ENCODE measurements at places on chromosomes 4 and X.

DNA sequence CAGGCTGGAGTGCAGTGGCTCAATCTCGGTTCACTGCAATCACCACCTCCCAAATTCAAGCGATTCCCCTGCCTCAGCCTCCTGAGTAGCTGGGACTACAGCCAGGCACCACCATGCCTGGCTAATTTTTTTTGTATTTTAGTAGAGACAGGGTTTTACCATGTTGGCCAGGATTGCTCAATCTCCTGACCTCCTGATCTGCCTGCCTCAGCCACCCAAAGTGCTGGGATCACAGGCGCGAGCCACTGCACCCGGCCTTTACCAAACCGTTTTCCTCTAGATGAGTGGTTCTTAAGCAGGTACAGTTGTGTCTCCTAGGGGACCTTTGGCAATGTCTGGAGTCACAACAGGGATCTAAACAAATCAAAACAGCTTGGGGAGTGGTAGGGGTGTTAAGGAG lies 11.6 kb downstream of the AMELX start:
- no peak for DNase-seq

GRCh38 chrX:144715337-144715736 lies 532.0 kb upstream of the SPANXN1 start:
- no peak for DNase-seq

DNA sequence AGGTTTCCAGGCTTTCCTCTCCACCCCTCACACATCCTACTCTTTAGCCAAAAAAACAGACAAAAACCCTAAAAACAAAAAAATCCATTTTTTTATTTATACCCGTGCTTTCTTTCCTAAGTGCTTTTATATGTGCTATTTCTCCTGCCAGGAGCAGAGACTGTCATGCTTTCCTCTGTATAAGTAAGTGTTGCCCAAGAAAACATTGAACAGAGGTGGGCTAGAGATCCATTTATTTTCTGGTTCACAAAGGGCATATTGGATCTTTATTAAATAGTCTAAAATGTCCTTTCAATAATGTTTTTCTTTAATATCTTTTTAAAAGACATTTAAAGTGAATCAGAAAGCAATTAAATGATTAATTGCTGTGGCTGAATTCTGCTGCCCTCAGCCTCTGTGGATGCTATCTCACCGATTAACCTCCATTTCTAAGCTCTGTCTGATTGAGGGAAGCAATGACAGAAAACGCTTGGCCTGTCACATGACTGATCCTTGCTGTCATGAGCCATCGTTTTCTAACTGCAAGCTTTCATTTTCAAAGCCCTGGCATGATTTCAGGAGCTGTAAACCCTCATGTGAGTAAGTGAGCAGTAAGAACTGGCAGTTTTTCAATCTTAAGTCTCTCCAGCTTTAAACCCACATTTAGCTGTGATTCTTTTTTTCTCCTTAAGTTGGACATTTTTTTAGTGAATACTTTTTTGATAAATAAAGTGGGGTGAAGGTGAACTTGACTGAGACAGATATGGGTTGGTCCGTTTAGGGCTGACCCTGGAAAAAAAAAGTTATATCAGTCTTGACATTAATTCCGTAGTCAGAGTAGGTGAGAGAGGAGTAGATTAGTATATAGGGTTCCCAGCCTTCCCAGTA lies 180.7 kb upstream of the PGRMC2 start:
- no peak for DNase-seq

DNA sequence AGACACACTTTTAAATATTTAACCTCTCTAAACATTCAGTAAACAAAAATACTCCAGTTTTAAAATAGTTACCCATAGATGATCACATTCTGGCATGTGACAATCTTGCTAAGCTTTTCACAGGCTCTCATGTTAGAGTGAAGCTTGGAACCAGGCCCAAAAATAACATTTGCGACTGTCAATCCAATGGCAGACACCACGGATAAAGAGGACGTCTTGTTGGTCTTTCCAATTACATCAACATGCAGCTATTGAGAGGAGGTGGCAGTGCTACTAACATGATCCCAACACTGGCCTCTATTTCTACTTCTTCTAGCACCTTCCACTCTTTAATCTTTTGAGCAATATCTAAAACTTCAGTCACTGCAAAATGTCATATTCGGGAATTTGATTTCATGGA lies 970.8 kb upstream of the TENM3 start:
- DNase-seq: no peak

- DNase-seq: no peak
Observed at GRCh38 chrX:20361890-20362262, 95.2 kb upstream of the RPS6KA3 start.

DNA sequence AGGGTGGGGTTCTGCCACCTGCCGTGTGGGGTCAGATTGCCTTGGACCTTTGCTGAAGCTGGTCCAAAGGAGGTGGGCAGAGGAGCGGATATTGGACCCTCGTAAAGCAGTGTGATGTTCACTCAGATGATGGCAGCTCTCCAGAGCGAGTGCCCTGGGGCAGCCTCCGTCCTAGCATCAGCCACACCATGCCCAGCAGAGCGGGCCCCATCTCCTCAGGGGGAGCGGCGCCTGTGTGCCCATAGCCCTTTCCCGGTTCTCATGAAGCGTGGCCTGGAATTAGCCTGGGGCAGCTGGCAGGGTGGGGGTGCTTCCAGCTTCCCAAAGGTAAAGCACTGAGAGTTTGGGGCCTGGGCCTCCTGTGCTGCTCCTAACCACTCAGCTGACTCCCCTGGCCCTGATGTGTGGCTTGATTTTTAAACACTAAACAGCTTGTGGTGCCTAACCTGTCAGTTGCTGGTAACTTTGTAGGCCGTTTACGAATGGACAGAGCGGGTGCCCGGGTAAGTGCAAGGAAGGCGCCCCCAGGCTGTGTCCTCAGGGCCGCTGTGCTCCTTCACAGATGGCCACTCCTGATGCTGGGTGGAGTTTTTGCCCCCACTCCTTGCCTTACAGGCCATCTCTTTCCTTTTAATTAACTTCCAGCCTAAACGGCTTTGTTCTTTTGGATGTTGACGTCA lies 36.0 kb downstream of the NOP14 start:
- DNase-seq: no peak

DNA sequence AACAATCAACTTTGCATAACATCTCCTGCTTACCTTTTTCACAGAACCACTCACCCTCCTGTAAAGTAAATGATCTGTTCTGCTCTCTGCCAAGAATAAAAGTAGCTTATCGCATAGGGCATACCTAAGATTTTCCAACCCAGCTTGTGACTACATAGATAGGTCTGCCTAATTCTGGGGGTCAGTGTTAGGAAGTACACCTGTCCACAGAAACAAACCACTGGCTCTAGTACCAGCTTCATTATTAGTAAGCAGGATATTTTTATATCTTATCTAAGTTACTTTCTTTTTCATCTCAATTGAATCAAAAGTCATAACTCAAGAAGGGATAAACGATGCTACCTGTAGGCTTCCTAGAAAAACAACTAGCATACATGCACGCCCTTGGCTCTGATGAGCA lies 23.8 kb downstream of the CXCL1 start:
- no peak for DNase-seq

GRCh38 chrX:15242899-15243555 lies 26.9 kb downstream of the ASB9 start:
- DNase-seq: no peak

DNA sequence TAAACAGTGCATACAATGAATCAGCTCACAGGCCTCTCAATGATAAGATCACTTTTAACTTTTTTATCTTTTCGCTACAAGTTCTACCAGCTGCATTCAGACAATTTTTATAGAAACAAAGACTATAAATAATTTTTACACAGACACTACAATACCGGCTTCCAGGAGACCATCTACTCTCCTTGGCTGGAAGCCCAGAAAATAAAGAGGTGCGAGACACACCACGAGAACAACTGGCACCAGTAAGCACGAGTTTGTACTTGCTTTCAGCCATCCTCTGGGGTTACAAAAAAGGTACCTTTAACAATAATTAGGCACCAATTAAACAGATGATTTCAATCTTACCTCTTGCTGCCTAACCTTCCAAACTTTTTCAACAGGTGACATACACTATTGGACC lies 11.2 kb upstream of the PRDX4 start:
- no peak for DNase-seq

All from vagina (tissue), 2 donors.